CD4-positive, alpha-beta T cell treated with Interleukin-6 at 100 ng/mL for 8 hours (primary cell): ENCODE measurements at places on chromosomes 5 and 9.

GRCh38 chr9:129131300-129132145 is 20.3 kb downstream of the PTPA start:
- DNase-seq = peak; percentile 83

DNA sequence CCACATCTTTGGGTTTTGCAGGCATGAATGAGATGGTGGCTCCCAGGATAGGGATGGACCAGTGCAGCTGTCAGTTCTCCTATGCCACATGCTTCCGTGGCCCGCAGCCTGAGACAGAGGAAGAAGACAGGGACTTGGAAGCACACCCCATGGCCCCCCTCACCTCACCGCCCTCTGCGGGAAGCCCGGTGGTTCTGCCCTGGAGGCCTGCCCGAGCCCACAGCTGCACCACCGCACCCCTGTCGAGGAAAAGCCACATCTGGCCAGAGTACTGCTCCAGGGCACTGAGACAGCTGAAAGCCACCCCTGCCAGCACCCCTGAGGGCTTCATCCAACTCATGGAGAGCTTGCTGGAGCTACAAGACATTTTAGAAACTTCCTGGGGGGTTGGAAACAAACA is 7.6 kb upstream of the TRMT10B start:
- no peak for DNase-seq

DNA sequence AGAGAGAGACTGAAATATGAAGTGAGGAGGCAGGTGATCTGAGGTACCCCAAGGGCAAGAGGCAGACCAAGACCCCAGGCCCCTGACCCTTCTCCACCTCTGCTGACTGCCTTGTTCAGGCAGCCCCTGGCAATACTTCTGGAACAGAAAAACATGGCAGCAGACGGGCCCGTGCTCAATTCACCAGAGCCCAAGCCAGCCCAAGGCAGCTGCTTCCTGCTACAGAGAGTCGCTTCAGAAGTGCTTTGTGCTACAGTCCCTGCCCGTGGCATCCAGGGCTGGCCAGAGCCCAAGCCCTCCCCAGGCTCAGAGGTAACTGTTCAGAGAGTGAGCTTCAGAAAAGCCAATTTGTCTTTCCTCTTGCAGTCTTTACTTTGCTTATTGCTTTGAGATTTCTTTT is 151.4 kb upstream of the FSTL4 start:
- no peak for DNase-seq

- DNase-seq = no peak
Observed at GRCh38 chr5:15371184-15371583, 128.8 kb upstream of the FBXL7 start.

DNA sequence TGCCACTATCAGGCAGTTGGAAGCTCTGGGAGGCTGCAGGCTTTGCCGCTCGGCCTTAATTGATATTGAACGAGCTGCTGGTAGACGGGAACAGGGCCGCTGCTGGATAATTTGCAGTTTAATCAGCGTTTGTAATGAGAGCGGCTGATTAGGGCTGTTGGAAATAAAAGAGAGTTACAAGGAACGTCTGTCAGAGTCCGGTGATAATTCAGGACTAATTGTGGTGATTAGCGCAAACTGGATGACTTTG is 68.2 kb upstream of the TBCA start:
- no peak for DNase-seq

GRCh38 chr5:37554938-37555337 is 175.8 kb downstream of the WDR70 start:
- DNase-seq = no peak

DNA sequence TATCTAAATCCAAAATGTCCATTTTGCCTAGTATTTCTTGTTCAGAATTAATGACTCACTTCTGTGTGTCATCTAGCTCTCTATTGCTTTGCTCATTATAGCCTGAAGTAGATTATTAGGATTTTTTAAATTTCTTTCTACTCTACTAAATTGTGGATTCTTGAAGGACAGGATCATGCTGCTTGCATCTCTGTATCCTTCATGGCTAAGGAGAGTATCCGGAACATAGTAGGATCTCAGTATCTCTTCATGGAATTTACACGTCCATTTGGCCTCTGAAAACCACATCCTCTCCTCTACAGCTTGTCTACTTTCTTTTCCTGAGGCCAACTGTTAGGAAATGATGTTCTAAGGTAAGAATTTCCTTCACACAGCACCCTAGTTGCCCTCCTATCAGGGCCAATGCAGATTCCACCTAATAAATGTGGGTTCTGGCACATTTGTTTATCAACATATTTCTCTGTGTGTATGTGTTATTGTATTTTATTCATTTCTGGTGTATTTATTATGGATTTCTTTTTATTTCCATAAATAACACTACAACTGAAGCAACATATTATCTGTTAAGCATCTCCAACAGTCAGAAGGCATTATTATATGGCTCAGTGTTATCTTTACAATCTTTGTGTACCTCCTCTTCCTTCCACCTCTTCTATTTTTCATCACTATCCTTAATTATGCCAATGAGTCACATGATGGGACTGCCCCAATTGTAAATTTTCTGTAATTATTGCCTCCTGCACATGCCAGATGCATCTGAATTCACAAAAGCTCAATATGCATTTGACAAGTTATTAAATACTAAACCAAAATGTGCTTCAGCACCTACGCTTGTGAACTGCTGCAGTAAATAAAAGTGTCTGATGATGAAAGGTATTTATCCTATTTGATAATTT is 557.8 kb upstream of the TLE4 start:
- no peak for DNase-seq

DNA sequence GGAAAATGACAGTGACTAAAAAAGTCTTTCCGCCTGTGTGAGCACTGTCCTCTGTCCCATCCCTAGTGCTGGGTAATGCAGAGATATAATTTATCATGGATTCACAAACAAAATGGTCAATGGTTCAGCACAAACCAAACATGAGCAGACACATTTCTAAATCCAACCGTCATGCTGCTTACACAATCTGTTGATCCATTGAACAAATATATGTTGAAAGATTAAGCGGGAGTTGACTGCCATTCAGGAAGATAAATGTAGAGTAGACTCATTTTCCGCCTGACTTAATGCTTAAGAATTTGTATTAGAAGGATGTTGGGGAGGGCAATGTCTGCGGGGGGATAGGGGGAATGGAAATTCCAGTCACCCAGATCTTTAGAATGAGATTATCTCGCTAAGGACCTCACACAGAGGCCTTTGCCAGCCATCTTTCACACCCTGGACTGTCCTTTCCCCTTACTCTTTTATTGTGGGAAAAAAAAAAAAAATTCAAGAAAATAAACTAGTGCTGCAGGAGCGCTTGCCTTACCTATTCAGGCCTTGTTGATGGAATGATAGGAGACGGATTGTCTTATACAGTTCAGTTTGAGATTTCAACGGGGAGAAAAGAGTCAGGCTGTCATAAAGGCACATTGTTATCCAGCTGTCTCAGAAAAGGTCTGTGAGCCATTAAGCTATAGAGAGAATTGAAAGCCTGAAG is 153.7 kb downstream of the TLE1 start:
- DNase-seq = no peak

- no peak for DNase-seq
Observed at GRCh38 chr5:155027993-155028629, 14.6 kb downstream of the KIF4B start.

DNA sequence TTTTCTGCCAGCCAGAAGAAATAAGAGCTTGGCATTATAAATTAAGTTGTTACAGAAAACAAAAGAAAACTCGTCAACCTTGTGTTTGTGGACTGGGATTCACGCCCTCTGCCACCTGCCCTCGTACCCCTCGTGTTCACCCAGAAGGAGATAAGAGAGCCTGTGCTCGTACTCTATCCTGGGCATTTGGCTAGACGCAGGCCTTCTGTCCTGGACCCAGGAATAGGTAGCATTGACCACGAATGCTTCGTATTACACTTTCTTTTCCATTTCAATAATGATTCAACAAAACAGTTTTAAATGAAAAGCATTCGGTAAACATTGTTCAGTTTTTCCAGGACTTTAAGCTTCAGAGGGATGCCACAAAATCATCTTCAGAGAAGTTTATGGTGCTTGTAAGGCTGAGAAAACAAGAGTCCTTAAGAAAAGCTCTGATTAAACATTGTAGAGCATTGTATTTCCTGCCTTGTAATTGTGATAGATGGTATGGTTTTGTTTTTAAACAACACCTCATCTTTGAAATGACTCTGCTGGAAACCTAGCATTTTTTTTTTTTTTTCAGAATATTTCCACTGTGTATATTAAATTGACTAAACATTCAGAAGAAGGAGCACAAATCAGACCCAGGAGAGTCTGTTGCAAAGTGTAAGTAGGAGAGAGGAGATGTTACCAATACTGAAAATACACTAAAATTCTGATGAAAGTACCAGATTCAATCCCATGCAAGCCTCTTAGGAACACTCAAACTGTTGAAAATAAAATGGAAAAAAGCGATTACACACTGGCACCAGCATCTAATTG is 27.6 kb downstream of the MTX3 start:
- DNase-seq = no peak

- DNase-seq = no peak
Observed at GRCh38 chr5:61306531-61307131, 25.4 kb upstream of the ZSWIM6 start.

GRCh38 chr9:80013891-80014290 is 442.1 kb downstream of the TLE4 start:
- DNase-seq = no peak

DNA sequence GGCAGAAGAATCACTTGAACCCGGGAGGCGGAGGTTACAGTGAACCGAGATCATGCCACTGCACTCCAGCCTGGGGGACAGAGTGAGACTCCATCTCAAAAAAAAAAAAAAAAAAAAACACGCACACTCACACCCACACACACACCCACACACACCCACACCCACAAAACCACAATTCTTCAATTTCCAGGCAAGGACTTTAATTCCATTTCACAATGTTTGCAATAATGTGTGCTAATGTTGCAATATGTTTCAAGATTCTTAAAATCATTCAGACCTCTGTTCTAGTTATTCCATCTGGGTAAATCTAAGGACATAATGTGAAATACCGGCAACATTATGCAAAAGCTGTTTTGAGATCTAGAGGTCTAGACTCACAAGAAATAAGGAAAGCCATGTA is 28.3 kb downstream of the CCDC69 start:
- DNase-seq = no peak

- DNase-seq = no peak
Observed at GRCh38 chr5:20536813-20537212, 548.8 kb upstream of the CDH18 start.

- DNase-seq = no peak
Observed at GRCh38 chr5:5155617-5156016, 15.5 kb downstream of the ADAMTS16 start.

DNA sequence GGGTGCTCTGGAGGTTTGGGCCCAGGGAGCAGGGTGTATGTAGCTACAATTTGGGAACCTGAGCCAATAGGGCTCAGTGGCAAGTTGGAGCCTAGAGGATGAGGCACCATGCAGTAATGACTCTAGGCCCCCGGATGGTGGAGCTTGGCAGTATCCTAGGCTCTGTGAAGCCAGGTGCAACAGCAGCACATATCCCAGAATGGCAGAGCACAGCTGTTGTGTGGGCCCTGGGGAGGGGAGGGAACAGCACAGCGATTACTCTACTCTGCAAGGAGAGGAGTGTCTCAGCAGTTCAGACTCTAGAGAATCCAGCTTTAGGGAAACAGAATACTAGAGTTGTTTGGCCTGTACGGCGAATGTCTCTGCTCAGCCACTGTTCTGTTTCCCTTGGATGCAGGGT is 56.1 kb downstream of the LRRTM2 start:
- DNase-seq = no peak

DNA sequence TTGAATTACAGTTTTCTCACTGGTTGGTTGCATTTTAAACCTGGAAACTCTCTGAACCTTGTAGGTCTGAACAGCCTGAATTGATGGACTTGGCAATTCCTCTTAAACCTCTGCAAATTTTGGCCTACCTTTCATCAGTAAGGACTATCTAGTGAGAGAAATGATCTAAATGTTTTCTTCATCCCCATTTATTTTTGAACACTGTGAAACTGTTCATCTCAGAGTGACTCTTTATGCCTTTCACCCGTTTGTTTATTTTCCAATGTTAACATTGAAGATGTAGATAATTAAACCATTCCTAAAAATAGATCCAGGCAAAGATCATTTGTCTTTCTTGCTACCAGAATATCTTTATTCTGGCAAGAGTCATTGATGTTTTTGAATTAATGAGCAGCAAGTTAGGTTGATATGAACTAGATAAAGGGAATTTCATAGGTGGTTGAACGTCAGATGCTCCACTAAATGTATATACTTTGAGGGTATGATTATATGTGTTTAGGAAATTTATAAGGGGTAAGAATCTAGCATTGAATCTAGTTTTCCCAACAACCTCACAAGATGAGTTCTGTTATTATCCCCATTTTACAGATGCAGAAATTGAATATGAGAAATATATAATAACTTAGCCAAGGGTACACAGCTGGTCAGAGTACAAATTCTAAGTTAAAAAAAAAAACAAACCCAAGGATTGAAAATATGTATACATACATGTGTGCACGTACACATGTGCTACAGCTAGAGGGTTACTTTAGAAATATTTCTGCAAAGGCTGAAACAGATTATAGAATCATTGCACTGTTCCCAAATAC is 3.4 kb downstream of the CPEB4 start:
- DNase-seq = no peak

GRCh38 chr9:135463140-135463539 is 16.4 kb upstream of the PPP1R26 start:
- DNase-seq = no peak

DNA sequence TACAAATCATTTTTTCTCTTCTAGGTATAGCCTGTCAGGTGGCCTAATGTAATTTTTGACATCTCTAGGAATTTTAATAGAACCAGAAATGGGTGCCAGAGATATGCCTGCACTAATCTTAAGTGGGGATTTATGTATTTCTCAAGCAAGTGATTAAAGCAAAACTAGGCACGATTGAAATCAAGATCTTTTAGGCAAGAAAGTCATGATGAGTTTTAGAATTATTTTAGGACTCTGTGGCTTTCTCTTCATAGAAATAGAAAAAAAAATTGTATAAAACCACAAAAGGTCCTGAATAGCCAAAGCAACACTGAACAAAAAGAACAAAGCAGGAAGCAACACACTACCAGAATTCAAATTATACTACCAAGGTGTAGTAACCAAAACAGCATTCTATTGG is 952 bp upstream of the AMACR start:
- no peak for DNase-seq

GRCh38 chr9:91407580-91408318 is 15.9 kb downstream of the NFIL3 start:
- DNase-seq = no peak

DNA sequence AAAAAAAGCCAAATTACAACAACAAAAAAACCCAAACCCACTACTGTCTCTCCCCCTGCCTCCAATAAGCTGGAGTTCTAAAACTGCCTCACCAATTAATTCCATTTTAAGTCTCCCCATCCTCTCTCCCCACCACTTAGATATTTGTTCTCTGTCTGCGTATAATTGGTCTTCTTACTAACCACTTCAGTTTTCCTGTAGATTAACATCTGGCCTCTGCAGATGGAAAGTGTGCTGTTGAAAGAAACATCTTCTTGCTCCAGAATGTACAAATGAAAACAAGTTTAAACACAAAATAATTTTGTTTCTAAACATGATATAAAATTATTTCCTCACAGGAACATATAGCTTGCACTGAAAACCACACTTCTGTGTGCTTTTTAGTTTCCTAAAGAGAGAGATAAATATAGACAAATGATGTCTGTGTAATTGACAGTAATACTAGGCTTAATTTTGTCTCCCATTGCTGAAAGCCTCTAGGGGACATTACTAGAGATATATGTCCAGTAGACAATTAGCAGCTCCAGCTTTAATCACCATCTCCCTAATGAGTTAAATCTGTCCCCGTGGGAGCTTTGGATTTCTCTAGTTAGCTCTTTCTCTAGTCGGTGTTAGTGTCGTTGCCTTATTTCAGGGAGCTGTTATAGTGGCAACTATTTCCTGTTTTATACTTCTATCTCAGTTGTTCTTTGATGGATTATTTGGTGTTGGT is 164.0 kb downstream of the ARHGAP26 start:
- DNase-seq = no peak

GRCh38 chr5:76389513-76390154 is 13.5 kb upstream of the IQGAP2 start:
- no peak for DNase-seq
